ENCODE measurements at places on chromosomes 4 and X.
A peak's percentile ranks its signal among the peaks of the same experiment; 100 is the strongest.

DNA sequence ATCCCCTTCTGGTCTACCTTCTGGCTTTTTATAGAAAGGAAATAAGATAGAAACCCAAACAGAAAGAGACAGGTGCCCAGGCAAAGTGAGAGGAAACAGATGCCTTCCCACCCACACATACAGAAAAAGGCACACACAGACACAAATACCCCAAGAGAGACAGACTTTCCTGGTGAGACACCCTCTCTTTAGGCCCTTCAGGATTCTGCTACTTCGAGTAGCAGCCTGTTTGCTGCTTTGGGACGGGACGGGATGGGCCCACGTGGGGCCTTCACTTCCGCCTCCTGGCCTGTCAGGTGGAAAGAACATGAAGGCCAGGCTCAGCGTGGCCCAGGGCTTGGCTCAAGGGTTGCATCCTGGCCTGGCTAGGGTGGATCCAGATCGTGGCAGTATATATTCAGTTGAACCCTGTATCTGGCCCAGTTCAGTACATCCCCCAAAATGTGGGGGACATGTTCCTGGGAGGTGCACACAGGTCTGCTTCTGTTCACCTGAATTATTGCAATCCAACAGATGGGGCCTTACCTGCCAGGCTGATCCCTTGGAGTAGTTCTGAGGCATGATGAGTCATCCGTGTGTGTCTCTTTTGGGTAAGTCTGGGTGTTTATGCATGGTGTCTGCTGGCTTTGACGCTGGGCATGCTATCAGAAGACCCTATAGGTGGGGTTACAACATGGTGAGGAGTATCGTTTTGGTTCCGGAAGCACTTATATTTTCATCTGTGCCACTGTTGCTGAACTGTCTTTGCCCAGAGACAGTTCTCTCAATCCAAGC is 2.4 kb downstream of the ZNF275 start:
- no peak for DNase-seq

GRCh38 chrX:75784680-75785491 is at the start of gene MAGEE2:
Gene MAGEE2, minus strand, starts transcription at chrX:75785254. Its CDS starts 203 bp downstream, at chrX:75785051.
- DNase-seq, result no peak

DNA sequence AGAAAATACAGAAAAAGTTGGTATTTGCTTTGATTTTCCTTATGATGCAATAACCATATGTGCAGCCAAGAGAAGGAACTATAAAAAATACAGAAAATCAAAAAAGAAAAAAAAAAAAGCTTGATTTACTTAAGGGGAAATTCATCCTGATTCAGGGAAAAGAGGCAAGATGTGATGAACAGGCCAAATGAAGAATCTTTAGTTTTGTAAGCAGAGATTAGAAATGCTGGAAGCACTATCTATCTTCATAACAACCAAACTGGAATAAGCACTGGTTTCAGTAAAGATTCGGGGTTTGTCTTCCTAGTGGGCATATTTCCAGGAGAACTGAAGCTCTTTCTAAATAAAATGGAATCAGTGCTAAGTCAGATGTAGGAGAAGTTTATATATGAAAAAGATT is 82.9 kb upstream of the KCNIP4 start:
- DNase-seq, result no peak

DNA sequence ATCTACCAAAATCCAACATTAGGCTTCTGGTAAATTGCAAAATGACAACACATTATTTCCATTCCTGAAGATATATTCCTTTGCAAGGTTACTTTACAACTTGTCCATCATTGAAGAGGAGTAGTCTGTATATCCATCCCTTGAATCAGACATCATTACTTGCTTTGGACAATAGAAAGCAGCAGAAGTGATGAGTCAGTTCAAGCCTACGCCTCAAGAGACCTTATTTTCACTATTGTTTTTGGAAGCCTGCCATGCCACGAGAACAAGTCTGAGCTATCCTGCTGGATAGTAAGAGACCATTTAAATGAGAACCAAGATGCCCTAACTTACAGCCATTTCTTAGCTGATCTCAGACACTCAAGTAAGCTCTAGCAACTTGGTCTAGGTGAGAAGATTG is 246.0 kb upstream of the HHIP start:
- DNase-seq, result peak; percentile 92

- DNase-seq, result peak; percentile 2
Measured at GRCh38 chr4:117560329-117560728, 474.0 kb upstream of the NDST3 start.

- peak; percentile 46 for DNase-seq
Measured at GRCh38 chrX:69361311-69361845, 142.7 kb upstream of the NALF2 start.

DNA sequence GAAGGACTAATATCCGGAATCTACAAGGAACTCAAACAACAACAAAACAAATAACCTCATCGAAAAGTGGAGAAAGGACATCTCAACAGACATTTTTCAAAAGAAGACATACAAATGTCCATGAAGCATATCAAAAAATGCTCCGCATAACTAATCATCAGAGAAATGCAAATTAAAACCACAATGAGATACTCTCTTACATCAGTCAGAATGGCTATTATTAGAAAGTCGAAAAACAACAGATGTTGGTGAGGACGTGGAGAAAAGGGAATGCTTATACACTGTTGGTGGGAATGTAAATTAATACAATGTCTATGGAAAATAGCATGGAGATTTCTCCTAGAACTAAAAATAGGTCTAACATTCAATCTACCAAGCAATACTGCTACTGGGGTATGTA is 51.1 kb upstream of the MYOZ2 start:
- DNase-seq, result no peak

GRCh38 chr4:39433878-39434492 is 24.7 kb downstream of the RPL9 start:
- no peak for DNase-seq

DNA sequence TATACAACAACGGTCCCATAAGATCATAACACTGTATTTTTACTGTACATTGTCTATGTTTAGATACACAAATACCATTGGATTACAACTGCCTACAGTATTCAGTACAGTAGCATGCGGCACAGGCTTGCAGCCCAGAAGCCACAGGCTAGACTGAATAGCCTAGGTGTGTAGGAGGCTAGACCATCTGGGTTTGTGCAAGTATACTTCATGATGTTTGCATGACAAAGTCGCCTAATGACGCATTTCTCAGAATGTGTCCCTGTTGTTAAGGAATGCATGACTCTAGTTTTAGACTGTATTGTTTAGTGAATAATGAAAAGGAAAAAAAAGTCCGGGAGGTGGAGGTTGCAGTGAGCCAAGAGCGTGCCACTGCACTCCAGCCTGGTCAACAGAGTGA is 56.5 kb upstream of the C4orf50 start:
- DNase-seq, result no peak

DNA sequence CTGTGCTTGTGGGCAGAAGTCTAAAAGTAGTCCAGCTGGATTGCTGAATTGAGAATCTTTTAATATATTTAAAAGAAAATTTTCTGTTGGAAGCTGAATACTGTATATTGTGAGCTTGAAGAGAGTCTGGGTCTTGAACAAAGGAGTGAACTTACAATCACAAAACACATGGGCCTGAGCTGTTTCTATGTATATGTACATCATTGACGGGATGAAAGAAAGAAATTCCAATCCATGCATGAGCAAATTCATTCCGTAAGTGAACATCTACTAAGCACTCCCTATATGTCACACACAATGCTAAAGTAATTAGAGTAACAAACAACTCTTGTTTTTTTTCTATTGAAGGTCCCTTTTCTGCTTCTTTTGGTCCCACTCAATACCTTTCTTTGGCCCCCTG is 331.0 kb downstream of the HS3ST1 start:
- DNase-seq, result no peak

DNA sequence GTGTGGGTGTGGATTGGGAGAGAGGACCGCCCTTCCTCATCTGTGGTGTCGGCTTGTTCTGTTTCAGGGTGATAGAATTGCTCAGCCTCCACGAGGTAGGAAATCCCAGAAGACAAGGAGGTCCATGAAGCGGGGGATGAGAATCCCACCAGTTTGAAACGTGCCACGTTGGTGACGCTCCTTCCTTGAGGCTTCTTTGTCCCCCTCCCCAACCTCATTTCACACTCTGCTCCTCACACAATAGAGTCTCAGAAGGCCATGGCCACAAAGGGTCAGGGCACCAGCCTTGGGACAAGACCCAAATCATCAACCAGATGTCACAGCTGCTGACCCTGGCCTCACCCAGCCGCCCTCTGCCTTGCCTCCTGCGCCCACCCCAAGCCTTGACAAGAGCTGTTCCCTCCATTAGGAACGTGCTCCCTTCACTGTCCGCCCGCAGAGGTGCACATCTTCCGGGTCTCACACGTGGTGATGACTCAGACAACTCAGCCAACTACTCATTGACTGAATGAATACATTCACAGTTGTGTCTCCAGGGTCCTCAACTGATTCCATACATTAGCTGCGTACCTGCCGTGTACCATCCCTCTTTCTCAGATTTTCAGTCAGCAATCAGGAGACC is 18.3 kb downstream of the BLOC1S4 start:
- no peak for DNase-seq

DNA sequence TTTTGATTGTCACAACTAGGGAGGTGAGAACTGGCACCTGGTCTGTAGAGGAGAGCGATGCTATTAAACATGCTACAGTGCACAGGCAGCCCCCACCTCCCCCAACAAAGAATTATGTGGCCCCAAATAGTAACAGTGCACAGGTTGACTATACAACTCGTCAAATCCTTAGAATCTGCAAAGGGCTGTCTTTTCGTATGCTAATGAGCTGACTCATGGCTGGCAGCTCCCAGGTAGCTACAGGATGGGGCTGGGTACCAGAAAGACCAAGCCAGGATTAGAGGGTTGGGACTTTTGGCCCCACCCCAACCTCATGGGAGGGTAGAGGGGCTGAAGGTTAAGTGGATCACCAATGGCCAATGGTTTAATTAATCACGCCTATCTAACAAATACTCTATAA is 104.7 kb upstream of the SORBS2 start:
- no peak for DNase-seq

- no peak for DNase-seq
Measured at GRCh38 chr4:186104890-186105646, 564 bp downstream of the FAM149A start.

GRCh38 chrX:144379156-144379555 is 495.3 kb downstream of the UBE2NL start:
- no peak for DNase-seq

GRCh38 chr4:113759696-113760093 is 1.8 kb downstream of the CAMK2D start:
- DNase-seq, result no peak

GRCh38 chr4:169199184-169199583 is 71.6 kb downstream of the SH3RF1 start:
- DNase-seq, result no peak

- DNase-seq, result no peak
Measured at GRCh38 chr4:155962767-155963166, 9.1 kb upstream of the CTSO start.

GRCh38 chr4:78684325-78685079 is 91.6 kb upstream of the BMP2K start:
- no peak for DNase-seq

Measured in fibroblast of mammary gland (primary cell).